DMS153 (cell line): ENCODE measurements at places on chromosomes 2 and 18.
A peak's percentile ranks its signal among the peaks of the same experiment; 100 is the strongest.

DNA sequence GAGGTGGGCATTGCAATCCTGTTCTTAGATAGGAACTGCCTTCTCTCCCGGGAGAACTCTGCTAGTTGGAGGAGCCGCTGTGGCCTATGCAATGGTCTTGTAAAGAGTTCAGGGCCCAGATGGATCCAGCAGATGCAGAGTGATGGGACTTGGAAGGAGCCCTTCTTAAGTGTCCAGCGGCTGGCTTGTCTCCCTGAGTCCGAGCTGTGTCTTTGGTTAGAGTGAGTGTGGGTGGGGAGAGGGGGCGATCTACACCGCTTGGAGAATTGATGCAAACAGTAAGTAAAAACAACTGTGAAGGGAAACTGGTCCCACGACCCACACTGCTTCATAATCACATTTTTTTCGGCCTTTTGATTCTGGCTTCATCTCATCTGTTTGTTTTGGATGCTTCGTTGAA lies 89.8 kb upstream of the CYRIA start:
- no peak for DNase-seq

- DNase-seq = no peak
Measured at GRCh38 chr2:9021563-9022211, 18.2 kb upstream of the MBOAT2 start.

GRCh38 chr2:61722318-61722717 lies 131.5 kb downstream of the FAM161A start:
- DNase-seq = no peak

DNA sequence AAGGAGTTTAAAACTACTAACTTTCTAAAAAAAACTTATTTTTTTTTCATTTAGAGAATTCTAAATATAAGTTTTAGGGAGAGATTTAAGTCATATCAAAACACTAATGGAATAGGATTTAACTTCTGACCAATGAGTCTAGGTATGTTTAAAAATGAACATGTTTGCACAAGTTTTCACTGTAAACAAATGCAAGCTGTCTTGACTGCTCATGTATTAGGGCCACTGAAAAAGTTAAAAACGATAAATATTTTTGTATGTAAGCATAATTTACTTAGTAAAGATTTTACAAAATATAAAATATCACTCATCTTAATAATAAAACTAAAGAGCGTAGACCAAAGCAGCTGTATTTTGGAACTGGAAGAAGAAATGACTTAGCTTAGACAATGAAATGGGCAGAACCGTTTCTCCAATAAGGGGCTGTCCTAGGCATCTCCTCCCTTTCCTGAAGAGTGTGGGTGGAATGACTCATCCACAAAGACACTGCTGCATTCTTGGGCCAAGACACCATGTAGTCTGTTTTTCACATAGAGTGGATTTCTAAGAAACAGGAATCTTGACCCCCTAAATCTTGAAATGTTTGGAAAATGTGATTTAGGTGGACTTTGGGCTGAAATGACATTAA lies 118.8 kb downstream of the MEP1B start:
- no peak for DNase-seq

DNA sequence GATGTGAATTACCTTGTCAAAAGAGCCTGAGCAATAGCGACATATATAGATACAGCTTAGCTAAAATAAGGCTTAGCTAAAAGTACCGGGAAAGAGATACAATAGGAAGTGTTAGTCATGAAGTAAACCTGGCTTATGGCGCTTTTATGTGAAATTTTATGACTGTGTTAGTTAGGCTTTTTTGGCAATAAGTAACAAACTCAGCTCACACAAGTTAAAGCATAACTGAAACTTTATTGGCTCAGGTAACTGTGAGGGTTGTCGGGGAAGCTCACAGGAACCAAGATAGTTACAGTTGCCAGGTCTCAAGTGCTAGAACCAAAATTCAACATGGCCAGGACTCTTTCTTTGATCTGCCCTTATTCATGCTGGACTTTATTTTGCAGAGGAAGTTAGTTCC lies 925.0 kb upstream of the GYPC start:
- no peak for DNase-seq

GRCh38 chr2:133200684-133201421 lies 367.4 kb downstream of the NCKAP5 start:
- no peak for DNase-seq

DNA sequence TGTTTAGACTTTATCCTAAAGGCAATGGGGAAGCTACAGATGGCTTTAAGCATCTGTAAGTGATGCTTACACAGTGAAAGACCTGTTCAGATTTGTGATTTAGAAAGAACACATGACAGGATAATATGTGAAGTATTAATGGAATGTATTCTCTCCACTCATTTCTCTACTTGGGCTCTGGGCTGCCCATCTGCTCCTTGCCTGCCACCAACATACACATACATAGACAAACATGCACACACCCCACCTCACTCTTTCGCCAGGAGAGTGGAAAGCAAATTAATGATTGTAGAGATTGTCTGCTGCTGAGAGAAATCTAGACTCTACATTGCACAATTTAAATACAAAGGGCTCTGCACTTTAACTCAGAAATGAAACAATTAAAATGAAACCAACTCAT lies 61.0 kb upstream of the NFE2L2 start:
- DNase-seq = no peak

- no peak for DNase-seq
Measured at GRCh38 chr2:157777427-157777826, 98.7 kb downstream of the ACVR1 start.

DNA sequence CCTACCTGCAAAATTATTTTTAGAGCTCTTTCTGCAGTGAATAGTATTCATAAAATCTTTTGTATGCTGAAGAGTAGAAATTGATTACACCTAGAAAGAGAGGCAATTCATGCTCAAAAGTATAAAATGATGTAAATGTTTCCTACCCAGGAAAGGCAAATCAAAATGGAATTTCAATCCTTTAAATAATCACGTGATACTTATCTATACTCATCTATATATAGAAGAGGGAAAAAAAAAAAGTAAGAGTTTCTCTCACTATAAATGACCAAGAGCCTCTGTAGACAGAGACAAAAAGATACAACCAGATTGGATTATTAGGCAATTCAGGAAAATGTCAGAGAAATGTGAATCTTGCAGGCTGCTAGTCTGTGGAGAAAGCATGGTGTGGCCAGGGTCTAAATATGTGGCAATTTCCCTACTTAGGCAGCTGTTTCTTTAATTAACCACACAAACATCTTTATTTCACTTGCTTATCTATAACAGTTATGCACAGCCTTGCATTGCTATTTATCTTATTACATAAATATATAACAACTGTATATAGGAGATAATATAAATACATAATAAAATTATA lies 39.5 kb downstream of the METTL8 start:
- no peak for DNase-seq

GRCh38 chr2:210480079-210480478 lies 3.5 kb upstream of the LANCL1 start:
- no peak for DNase-seq

GRCh38 chr2:166239548-166239947 lies 111.7 kb upstream of the SCN1A start:
- no peak for DNase-seq

- DNase-seq = no peak
Measured at GRCh38 chr2:129548880-129549279, 430.6 kb upstream of the RAB6C start.

- DNase-seq = no peak
Measured at GRCh38 chr2:165970663-165971062, 17.1 kb upstream of the TTC21B start.

DNA sequence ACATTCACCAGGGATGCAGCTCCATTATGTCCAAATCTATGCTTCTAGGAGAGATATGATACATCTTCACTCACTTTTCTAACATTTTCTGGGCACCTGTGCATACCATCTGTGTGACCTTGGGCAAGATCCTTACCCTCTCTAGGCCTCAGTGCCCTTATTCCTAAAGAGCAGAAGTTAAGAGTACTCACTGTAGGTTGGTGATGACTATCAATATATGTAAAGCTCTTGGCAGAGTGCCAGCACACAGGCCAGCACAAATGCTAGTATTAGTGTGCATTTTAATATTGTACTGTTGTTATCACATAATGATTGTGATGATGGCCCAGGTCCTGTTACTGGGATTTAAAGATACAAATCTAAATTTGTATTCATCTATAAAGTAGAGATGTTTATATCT lies 199.2 kb downstream of the RAD51AP2 start:
- DNase-seq = no peak

- no peak for DNase-seq
Measured at GRCh38 chr18:1930291-1931270, 640.7 kb downstream of the METTL4 start.

DNA sequence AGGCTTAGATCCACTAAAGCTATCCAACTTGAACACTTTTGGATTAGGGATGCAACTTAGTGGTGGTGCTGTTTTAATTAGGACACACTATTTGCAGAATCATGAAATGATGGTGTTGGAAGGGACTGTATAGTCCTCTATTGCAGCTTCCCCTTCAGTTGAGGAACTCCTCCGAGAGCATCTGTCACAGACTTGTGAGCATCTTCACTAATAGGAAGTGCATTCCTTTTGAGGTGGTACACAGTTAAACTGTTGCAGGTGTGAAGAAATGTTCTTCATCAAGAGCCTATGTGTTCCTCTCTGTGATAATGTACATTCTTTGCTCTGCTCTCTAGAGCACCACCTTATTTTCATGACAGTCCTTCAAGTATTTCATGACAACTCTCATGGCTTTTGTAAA lies 197.4 kb downstream of the CAMKMT start:
- no peak for DNase-seq

- peak; percentile 86 for DNase-seq
Measured at GRCh38 chr2:124001696-124002430, 23.2 kb upstream of the CNTNAP5 start.

- peak; percentile 82 for DNase-seq
Measured at GRCh38 chr2:8457699-8458502, 224.0 kb upstream of the ID2 start.

DNA sequence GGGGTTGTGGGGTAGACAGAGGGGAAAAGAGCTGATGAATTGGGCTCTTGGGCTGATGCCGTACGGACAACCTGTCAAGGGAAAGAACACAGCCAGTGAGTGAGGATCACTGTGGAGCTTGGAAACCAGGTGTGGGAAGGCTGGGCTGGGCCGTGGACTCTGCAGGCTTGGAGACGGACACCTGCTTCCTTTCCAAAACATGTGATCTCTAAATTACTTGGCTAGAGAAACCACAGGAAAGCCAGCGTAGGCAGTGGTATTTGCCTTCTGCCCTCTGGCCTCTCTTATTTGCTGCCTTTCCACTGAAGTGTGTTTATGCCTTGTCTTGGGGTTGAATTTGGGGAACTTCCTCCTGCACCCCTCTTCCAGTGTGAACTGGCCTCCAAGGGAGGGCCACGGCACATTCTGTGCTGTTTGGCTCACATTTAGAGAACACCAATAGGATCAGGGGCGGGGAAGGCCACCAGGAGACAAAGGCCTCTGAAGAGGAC lies 267.7 kb downstream of the PRKCE start:
- peak; percentile 70 for DNase-seq

GRCh38 chr2:222424276-222424728 lies at the start of gene SGPP2:
SGPP2 (plus strand) TSS chr2:222424543; CDS start chr2:222424603, 60 bp downstream.
- DNase-seq = no peak

GRCh38 chr2:158131919-158132566 lies 30.4 kb downstream of the UPP2 start:
- no peak for DNase-seq

DNA sequence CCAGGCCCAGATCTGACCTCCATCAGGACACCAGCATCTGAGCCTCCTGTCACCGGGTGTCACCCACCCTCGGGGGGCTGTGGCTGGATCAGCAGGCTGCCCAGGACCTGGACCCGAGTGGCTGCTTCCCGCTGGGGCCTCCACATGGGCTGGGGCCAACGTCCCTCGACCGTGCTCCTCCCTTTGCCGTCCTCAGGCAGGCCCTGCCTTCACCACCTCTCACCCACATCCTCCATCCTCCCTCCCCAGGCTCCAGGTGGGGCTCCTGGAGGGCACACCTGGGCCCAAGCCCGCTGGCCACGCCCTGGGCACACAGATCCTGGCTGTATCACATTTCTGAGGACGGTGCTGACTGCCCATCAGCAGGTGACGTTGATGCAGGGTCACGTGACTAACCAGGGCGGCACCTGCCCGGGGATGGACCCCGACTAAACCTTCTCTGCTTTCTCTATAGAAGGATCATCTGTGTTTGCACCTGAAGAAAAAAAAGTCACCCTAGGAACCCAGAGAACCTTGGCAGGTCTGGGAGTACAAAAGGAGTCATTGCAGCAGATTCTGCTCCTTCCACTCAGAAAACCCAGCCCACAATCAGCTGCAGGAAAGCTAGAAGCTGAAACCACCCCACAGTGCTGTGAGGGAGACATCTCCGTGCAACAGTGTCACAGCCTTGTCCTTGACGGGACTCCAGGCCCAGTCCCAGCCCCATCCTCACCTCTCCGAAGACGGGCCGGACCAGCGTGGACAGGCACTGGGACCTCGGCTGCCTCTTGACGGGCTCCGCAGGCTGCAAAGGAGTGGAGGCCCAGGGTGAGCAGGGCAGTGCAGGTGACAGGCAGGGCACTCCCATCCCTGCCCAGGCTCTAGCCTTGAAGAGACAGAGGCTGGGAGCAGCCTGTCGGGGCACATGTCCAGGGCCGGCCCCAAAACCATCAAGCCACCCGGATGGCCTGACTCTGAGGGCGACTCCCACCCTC lies 11.2 kb downstream of the STK25 start:
- peak; percentile 16 for DNase-seq

GRCh38 chr2:45755585-45756335 lies 104.3 kb downstream of the PRKCE start:
- DNase-seq = no peak

DNA sequence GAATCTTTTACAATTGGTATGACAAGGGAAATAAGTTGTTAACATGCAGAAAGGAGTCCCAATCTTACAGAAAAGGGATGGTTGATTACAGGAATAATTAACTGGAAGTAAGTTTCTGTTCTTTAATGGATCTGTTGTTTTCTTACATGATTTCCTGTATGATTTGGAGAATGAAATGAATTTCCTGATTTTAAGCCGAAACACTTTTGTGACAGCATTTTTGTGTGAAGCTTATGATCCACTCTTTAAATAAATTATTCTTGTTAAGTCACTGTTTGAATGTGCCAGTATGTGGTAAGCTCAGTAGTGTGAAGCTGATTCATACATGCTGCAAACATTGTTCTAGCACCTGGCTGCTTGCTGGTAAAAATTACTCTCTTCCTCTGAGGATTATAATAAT lies 516.2 kb downstream of the DCDC2C start:
- DNase-seq = no peak

DNA sequence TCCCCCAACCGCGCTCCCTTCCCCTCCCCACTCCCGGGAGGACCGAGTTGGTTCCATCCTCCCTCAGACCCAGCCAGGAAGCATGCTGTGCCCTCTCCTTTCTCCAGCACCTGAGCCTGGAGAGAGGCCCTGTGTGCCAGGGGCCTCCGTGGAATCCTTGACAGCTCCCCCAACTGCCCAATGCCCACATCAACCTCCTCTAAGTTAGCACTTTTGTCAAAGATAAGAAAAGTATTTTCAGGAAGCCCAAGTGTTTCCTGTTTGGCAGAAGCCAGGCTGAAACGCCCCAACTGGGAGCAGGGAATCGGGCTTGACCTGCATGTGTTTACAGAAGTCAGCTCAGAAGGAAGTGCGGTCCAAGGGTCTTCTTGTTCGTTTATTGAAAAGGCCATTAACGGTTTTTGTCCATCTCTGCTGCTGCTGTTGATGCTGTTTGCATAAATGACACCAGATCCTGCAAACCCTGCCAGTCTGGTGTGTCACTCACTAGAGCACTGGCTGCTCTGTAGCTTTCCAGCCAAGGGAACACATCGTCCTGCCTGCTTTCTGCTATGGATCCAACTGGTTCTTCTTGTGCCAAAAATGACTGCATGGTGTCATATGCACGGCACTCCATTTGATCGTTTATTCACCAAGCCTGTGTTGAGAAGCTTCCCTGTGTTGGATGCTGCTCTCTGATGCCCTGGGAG lies 35.4 kb upstream of the COL6A3 start:
- no peak for DNase-seq
